ENCODE measurements at places on chromosomes 2 and 18.

DNA sequence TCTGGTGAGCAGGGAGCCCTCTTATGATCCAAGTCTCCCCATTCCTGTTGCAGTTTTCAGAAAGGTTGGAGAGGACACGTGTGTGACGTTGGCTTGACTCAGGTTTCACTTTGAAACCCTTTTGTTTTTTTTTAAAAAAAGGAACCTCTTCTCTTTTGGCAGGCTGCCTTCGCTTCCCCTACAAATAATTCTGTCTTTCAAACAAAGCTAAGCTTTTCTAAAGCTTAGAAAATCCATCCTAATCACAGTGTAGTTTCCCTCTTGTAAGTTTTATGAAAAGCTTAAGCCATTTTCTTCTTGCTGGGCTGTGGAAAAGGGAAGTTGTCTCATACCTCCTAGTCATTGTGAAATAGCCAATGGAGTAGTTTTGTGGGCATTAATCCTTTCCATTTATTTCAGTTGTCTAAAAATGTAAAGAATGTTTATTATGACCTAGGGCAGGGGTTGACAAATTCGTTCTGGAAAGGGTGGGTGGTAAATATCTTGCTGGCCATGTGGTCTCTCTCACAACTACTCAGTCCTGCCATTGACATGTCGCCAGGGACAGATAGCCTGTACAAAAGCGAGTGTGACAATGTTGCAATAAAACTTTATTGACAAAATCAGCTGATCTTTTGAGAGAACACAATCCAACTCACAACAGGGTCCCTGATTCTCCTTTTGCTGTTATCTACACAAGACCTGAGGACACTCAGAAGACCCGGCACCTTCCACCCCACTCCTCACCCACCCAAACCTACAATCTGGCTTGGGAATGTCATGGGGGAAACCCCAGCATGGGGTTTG is 878.8 kb downstream of the RNF144A start:
- H3K27me3 ChIP-seq, result no peaks in the 10 kb centered on the region
- H3K4me1 ChIP-seq, result no peaks in the 10 kb centered on the region
- DNase-seq, result no peak

DNA sequence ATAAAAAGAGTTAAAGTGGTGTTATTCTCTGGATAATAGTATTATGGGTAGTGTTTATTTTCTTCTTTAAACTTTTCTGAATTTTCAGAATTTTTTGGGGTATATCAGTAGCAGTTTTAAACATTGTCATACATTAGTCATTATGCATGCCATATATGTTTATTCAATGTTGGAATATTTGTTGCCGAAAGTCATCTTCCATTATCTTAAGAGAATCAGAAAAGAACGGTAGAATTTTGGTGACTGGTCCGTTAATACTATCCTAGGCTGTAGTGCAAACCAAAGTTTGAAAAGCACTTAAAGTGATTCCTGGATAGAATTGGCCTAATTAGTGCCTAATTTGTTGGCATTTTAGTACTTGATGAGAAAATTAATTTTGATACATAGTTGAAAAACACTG is 244.1 kb downstream of the PHLPP1 start:
- peaks cover 10% of the 10 kb centered on the region for H3K36me3 ChIP-seq
- H3K27me3 ChIP-seq, result no peaks in the 10 kb centered on the region
- H3K4me1 ChIP-seq, result no peaks in the 10 kb centered on the region
- DNase-seq, result no peak
- no peak overlapping the region for H3K27ac ChIP-seq
- H3K4me3 ChIP-seq, result no peak overlapping the region

DNA sequence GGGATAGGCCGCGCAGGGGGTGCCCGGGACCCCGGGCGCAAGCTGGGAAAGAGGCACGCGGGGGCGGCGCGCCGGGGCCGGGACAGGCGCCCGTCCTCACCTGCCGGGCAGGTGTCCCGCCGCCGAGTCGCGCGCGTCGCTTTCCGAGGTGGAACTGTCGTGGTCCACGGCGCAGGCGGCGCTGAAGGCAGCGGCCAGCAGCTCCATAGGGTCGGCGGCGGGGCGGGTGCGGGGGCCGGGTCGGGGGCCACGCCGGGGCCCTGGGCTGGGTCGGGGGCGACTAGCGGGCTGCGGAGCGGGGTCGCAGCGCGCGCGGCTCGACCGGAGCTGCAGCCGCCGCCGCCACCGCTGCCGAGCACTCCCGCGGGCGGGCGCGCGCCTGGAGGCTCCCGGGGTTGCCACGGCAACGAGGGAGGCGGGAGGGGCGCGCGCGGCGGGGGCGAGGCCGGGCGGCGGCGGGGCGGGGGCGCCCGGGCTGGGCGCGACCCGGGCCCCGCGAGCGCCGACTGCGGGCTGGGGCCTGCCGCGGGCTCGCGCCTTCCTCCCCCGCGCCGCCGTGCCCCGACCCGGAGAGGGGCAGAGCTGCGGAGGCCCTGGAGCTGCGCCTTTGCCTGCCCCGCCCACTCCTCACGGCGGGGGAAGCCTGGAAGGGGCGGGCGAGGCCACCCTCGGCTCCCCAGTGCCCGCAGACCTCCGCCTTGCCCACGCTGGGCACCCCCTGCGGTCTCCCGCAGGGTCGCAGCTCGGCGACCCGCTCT is 57.9 kb downstream of the SNORC start:
- no peaks in the 10 kb centered on the region for H3K27me3 ChIP-seq
- DNase-seq, result peak; percentile 61
- H3K4me1 ChIP-seq, result no peaks in the 10 kb centered on the region
- no peaks in the 10 kb centered on the region for H3K36me3 ChIP-seq
- no peak overlapping the region for H3K27ac ChIP-seq
- no peak overlapping the region for H3K4me3 ChIP-seq

GRCh38 chr2:157838442-157839161 is 37.5 kb downstream of the ACVR1 start:
- DNase-seq, result peak; percentile 70
- peaks cover 50% of the 10 kb centered on the region for H3K4me1 ChIP-seq
- H3K27me3 ChIP-seq, result no peaks in the 10 kb centered on the region
- H3K27ac ChIP-seq, result peak overlapping the region; percentile 93
- peak overlapping the region; percentile 30 for H3K4me3 ChIP-seq

DNA sequence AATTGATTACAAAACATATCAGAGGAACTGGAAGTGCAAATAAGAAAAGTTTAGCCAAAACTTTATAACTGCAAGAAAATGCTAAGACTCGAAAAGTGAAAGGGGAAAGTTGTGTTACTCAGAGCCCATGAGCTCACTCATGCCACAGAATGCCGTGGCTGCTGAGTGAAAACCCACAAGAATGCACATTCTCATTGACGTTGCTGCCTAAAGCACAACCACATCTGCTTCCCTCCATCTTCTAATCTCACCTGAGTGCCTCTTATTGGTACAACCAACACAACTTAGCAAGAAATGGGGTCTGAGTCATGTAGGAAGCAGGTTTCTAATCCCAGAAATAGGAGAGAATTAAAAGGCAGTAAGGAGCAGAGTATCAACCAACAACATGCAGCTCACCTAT is 259.7 kb downstream of the LNPK start:
- no peaks in the 10 kb centered on the region for H3K4me1 ChIP-seq
- H3K27ac ChIP-seq, result no peak overlapping the region
- H3K36me3 ChIP-seq, result no peaks in the 10 kb centered on the region
- no peak for DNase-seq

GRCh38 chr18:63314062-63314790 is 5.3 kb downstream of the BCL2 start:
- no peak overlapping the region for H3K4me3 ChIP-seq

GRCh38 chr2:74618410-74619083 is 29.6 kb downstream of the M1AP start:
- H3K27me3 ChIP-seq, result peaks cover 10% of the 10 kb centered on the region
- no peak overlapping the region for H3K27ac ChIP-seq
- H3K4me3 ChIP-seq, result no peak overlapping the region
- no peak for DNase-seq

DNA sequence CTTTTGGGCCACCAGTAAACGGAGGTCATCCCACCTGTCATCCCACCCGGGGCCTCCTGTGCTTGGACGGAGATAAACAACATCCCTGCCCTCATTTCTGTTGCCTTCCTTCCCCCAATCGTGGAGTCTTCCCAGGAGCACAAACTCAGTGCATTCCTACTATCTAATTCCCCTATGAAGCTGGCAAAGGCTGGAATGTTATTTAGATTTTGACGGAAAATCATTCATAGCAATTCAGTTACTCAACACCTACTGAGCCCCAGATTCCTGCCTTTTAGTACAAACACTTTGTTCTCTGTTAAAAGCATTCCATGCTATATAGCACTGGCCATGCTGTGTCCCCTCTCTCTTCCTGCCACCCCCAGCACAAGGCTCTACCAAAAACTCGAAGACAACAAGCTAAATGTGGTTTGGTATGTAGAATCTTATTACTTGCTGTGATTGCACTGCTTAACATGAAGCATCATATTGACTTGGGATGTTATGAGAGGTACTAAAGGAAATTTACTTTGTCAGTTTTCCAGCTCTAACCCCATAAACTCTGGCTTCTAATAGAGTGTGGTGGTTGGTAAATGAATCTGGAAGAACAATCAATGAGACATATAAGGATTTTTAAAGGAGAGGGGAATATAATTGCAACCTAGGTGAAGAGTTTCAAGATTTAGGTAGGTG is 32.3 kb upstream of the IMPA2 start:
- DNase-seq, result no peak
- H3K4me1 ChIP-seq, result peaks cover 38% of the 10 kb centered on the region
- no peaks in the 10 kb centered on the region for H3K36me3 ChIP-seq
- H3K27me3 ChIP-seq, result no peaks in the 10 kb centered on the region
- no peak overlapping the region for H3K4me3 ChIP-seq
- no peak overlapping the region for H3K27ac ChIP-seq

- no peak overlapping the region for H3K4me3 ChIP-seq
- H3K36me3 ChIP-seq, result no peaks in the 10 kb centered on the region
- no peak for DNase-seq
- no peaks in the 10 kb centered on the region for H3K27me3 ChIP-seq
- H3K4me1 ChIP-seq, result peaks cover 16% of the 10 kb centered on the region
These were observed 98.7 kb upstream of the MGAT5 start for GRCh38 chr2:134155134-134155533.

- no peaks in the 10 kb centered on the region for H3K4me1 ChIP-seq
- H3K4me3 ChIP-seq, result no peak overlapping the region
- DNase-seq, result no peak
- H3K36me3 ChIP-seq, result no peaks in the 10 kb centered on the region
- no peak overlapping the region for H3K27ac ChIP-seq
- no peaks in the 10 kb centered on the region for H3K27me3 ChIP-seq
These were observed 44.9 kb downstream of the LINC00305 start for GRCh38 chr18:64103986-64104385.

- no peak for DNase-seq
- no peaks in the 10 kb centered on the region for H3K36me3 ChIP-seq
- no peak overlapping the region for H3K27ac ChIP-seq
These were observed 116.0 kb downstream of the DTNB start for GRCh38 chr2:25557179-25558036.

GRCh38 chr2:24083567-24084385 is 858 bp downstream of the TP53I3 start:
- H3K27ac ChIP-seq, result peak overlapping the region; percentile 75
- H3K4me1 ChIP-seq, result peaks cover 18% of the 10 kb centered on the region
- peak overlapping the region; percentile 58 for H3K4me3 ChIP-seq
- DNase-seq, result peak; percentile 87

DNA sequence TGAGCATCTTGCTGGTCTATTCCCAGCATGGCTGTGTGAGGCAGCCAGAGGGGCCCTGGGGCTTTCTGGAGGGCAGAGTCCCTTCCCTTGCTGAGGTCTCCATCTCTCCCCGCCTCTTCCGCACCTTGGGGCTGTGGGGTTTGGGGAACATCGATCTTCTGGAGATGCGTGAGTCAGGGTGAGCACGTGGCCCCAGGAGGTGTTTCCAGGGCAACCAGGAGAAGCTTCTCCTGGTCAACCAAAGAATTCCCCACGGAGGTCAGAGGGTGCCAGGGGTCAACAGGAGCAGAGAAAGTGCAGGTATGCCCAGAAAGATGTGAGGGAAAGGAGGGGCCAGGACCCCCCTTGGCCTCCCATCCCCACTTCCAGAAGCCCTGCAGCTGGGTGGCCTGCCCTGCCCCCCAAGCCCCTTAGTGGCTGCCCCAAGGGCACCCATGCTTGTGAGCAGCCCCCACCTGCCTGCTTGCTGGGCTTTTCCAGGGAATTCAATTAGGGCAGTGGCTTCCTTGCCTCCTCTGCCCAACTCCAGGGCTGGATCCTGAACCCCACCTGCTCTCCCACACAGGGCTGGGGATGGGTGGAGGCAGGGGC is 2.8 kb upstream of the PROM2 start:
- no peak for DNase-seq
- peaks cover 3% of the 10 kb centered on the region for H3K4me1 ChIP-seq
- no peak overlapping the region for H3K4me3 ChIP-seq
- H3K27ac ChIP-seq, result no peak overlapping the region
- H3K27me3 ChIP-seq, result peaks cover 56% of the 10 kb centered on the region
- no peaks in the 10 kb centered on the region for H3K36me3 ChIP-seq

- H3K4me1 ChIP-seq, result no peaks in the 10 kb centered on the region
- no peak overlapping the region for H3K27ac ChIP-seq
- no peak for DNase-seq
- H3K27me3 ChIP-seq, result no peaks in the 10 kb centered on the region
- no peaks in the 10 kb centered on the region for H3K36me3 ChIP-seq
These were observed 133.9 kb downstream of the CYP26B1 start for GRCh38 chr2:72013726-72014125.

DNA sequence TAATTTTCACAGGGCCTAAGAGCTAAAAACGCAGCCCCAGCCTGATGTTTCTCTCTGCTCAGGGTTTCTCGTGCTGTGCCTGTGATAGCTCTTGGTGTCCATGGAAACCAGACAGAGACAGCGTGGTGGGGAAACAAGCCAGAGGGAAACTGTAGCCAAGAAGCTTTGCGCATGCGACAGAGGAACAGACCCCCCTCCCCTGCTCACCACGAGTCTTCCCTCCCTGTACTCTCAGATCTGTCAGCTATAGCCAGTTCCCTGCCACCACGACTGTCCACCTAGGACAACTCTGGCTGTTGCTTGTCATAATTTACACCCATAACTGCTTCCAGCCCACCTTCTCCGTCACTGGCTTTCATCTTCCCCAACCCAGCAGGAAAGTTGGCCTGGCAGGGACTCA is 13.2 kb upstream of the DNAJC27 start:
- H3K4me1 ChIP-seq, result no peaks in the 10 kb centered on the region
- no peaks in the 10 kb centered on the region for H3K36me3 ChIP-seq
- peaks cover 16% of the 10 kb centered on the region for H3K27me3 ChIP-seq
- no peak overlapping the region for H3K27ac ChIP-seq

- no peak overlapping the region for H3K27ac ChIP-seq
- peaks cover 5% of the 10 kb centered on the region for H3K27me3 ChIP-seq
- H3K36me3 ChIP-seq, result no peaks in the 10 kb centered on the region
- no peaks in the 10 kb centered on the region for H3K4me1 ChIP-seq
These were observed 129.0 kb downstream of the EVA1A start for GRCh38 chr2:75431763-75432162.

DNA sequence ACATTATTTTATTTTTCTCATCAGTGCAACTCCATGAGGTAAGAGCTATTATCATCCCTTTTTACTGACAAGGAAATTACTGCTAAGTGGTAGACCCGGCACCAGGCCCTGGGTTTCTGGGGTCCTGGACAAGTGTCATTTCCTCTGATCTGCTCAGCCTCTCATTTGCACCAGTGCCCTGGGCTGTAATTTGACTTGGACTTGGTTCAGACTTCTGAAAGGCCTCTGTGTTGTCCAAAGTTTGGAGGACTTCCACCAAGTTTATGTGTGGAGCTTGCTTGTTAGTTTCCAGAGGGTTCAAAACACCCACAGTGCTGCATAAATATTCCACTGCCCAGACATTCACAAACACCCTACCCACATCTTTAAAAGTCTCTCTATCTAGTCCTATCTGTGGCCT is 44.0 kb upstream of the PPP1CB start:
- H3K27ac ChIP-seq, result no peak overlapping the region
- no peak overlapping the region for H3K4me3 ChIP-seq
- H3K27me3 ChIP-seq, result no peaks in the 10 kb centered on the region
- peaks cover 11% of the 10 kb centered on the region for H3K4me1 ChIP-seq
